ENCODE measurements at places on chromosomes 1 and 21.
A peak's percentile ranks its signal among the peaks of the same experiment; 100 is the strongest.

GRCh38 chr1:192147696-192148095, 10.6 kb upstream of the RGS18 start:
- DNase-seq: no peak

DNA sequence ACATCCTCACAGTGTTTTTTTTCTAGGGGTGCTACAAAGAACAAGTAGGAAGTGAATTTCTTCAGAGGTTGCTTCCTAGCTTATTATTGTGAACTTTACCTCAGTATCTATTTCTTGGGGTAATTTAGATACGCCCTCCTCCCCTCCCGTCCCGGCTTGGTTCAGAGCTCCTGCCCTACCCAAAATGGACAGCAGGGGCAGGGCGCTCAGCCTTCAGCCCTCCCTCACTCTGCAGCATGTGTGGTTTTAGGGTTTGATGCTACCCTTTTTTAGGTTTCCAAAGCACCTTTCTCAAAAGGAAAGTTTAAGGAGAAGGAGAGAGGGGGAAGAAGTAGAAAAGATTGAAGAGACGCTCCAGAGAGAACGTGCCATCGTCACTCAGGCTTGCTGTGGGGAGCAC, 16.9 kb upstream of the POGK start:
- no peak for DNase-seq

GRCh38 chr1:19204446-19205266, 5.4 kb downstream of the UBR4 start:
- DNase-seq: no peak

- DNase-seq: no peak
Measured at GRCh38 chr1:55087439-55087838, 48.1 kb downstream of the PCSK9 start.

DNA sequence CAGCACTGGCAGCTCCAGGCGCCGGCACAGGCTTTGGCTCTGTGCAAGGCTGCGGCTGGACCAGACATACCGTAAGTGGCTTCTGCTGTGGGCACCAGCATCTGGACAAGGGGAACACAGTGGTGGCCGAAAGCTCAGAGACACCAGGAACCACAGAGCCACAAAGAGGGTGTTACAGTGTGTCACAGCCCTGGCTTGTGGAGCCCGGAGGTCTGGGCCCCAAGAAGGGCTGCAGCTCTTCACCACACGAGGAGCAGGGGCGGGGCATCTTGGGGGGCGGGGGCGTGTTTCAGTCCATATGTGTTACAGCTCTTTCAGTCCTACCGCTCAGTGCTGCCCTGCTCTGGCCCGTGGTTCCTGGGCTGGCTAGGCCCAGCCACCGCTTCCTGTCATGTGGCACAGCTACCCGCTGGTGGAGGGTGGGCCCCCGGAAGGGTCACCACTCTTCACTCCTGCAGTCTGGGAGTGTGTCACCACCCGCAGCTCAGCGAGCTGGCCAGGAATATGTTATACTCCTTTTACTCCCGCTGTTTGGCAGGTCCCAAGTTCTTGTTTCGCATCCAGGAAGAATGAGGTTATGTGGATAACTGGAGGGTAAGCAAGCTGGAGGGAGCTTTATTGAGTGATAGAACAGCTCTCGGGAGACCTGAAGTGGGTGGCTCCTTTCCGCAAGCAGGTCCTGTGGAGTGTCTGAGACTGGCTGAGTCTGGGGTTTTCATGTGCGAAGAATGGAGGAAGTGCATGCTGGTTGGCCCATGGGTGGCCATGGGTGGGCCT, 3.3 kb upstream of the LSM10 start:
- DNase-seq: peak; percentile 75

DNA sequence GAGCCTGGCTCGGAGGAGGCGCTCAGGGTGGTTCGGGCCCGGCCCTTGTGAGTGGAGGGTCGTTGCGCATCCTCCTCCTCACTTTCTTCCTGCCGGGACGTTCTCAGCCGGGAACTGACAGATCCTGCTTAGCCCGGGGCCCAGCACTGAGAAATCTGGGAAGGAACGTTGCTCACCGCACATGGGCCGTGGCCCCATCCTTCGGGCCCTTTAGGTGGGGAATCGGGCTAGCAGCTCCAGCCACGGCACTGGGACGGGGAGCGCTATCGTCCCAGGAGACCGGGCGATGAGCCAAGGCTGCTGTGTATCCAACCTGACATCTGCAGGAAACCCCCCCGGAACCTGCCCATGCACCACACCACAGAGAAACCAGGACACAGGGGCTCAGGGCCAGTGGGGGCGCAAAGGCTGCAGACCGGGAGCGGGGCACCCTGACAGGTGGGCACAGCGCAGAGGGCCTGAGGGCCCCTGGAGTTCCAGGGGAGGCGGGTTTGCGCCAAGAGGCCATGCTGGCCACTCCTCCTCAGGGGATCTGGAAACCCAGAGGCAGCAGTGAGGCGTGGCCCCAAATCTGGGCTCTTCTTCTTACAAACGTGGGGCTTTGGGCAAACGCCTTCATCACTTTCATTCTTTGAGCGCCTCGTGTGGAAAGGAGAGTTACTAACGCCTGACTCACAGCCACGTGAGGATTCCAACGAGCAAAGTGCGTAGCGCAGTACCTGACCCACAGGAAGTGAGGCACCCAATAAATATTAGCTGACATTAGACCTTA, at the start of gene SH2D5:
TSS of gene SH2D5 (minus strand) at position 116 of the 772 bp plus-strand sequence. CDS start 4,659 bp downstream, outside the sequence.
- peak; percentile 69 for DNase-seq
